ENCODE measurements at places on chromosomes 6 and 20.
A peak's percentile ranks its signal among the peaks of the same experiment; 100 is the strongest.

- DNase-seq, result peak; percentile 94
These were observed 108.4 kb downstream of the RTN4IP1 start for GRCh38 chr6:106520711-106521401.

- DNase-seq, result no peak
These were observed 43.1 kb upstream of the NAA20 start for GRCh38 chr20:19973961-19974629.

- DNase-seq, result no peak
These were observed 6.0 kb downstream of the CTSZ start for GRCh38 chr20:59001068-59001448.

DNA sequence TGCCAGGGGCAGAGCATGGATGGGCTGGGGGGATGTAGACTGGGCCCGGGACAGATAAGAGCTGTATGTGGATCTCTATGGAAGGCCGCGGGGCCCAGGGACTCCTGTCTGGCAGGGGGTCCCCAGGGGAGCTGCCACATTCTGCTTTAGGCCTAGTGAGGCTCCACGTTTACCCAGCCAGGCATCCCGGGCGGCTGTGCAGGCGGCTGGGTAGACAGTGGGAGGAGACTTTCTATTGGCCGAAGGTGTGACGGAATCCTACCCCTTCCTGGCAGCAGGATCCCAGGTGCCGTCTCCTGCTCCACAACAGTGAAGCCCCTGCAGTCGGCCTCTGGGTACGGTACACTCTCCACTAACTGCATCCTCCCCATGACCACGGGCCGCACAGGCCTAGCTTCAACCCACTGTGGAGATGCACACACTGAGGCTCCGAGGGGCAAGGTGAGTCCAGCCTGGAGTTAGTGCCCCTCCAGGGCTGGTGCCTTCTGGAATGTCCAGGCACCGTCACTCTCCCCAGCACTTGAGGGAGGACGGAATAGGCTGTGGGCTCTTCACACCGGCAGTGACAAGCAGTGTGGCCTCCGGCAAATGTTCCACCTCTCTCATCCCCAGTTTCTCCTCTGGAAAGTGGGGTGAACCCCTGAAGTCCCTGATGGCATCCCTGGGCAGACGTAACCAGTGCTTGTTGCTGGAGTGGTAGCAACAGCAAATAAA, 36.8 kb upstream of the ZBP1 start:
- no peak for DNase-seq

DNA sequence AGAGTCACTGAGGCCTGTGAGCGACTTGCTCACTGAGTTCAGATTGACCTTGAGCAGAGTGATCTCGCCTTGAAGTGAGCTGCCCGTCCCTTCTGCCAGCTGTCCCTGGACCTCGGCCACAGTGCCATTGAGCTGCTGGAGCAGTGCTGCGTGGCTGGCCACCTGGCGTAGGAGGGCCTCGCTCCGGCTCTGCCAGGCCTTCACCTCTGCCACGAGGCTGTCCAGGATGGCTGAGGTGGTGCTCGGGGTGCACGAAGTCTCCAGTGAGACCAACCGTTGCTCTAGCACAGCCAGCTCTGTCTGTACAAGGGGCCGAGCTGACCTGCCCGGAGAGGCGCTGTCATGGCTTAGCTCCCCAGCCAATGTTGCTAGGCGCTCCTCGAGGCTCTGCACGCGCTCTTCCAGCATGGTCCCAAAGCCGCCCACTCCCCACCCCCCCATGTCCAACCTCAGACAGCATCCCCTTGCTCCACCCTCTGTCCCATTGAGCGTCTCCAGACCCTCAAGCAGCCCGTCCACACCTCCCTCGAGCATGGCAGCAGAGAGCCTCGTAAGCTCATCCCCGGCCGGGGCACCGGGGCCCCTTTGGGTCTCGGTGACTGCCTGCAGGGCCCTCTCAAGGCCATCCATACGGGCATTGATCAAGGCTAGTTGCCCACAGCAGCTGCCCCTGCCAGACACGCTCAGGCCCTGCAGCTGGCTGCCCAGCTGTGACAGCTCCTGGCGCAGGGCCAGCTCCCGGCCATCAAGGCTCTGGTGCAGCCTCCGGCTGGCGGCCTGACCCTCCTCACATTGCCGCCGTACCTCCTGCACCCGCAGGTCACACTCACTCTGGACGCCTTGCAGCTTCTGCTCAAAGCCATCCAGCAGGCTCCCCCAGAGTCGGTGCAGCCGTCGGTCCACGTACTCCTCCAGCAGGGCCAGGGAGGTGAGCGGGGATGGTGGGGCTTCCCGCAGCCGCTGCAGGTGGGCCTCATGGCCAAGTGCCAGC, 4.6 kb downstream of the EMILIN3 start:
- no peak for DNase-seq

GRCh38 chr6:138596591-138596990, 97.3 kb upstream of the NHSL1 start:
- DNase-seq, result no peak

- DNase-seq, result no peak
These were observed 117.7 kb upstream of the GJE1 start for GRCh38 chr6:142015011-142015410.

DNA sequence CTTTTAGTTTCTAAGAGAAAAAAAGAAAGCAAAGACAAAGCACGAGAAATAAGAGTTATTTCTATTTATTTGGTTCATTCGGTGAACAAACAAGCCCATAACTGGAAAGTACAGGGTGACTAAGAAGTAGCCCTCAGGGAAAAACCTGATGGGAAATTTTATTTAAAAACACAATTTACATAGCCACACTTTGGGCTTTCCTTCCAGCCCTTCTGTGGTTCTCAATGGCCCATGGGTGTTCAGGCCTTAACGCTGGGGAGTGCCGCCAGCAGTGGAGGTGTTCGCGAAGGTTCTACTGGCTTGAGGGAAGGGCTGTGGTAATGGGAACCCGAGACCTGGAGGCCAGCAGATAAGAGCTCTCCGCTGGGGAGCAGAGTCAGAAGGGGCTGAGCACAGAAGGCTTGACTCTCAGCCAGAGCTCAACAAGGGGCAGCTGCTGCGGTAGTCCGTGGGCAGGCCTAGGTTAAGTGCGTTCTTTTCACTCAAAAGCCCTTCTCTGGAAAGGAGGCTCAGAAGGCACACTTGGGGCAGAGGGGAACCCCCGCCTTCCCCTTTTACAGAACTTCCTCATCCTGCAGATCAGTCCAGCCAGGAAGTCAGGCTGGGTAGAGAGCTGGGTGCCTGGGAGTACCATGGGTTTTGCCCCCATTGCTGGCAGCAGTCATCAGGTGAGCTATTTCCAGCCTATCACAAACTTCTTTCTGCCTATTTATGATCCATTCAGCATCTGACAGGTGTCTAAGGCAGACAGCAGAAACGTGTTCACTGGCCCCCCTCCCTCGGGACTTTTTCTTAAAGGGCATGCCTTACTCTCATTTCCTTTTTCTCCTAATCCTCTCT, 8.8 kb upstream of the CD83 start:
- DNase-seq, result peak; percentile 53

DNA sequence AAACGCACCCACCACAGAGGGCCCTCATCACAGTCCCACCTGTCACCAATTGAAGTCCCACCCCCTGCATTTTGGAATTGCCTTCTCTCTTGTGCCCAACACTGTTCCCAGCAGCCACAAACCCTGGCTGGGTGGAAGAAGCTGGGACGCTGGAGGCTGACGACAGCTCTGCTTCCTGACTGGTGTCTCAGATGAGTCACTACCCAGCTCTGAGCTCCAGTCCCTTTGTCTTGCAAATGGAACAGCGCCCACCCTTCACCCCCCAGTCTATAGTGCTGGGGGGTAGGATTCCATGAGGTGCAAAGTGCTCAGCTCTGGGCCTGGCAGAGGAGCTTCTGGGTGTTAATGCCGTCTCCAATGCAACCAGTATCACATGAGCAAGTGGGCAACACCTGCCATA, 85.3 kb downstream of the DLGAP4 start:
- DNase-seq, result no peak

GRCh38 chr6:41779336-41779735, 364 bp downstream of the FRS3 start:
- no peak for DNase-seq

- peak; percentile 85 for DNase-seq
These were observed 100.4 kb upstream of the MLN start for GRCh38 chr6:33904050-33904746.

- DNase-seq, result no peak
These were observed 70.0 kb downstream of the CEBPB start for GRCh38 chr20:50260479-50261221.

GRCh38 chr6:154594496-154595198, 84.2 kb upstream of the CNKSR3 start:
- DNase-seq, result no peak

- no peak for DNase-seq
These were observed 68.4 kb downstream of the ATG5 start for GRCh38 chr6:106257195-106257594.

DNA sequence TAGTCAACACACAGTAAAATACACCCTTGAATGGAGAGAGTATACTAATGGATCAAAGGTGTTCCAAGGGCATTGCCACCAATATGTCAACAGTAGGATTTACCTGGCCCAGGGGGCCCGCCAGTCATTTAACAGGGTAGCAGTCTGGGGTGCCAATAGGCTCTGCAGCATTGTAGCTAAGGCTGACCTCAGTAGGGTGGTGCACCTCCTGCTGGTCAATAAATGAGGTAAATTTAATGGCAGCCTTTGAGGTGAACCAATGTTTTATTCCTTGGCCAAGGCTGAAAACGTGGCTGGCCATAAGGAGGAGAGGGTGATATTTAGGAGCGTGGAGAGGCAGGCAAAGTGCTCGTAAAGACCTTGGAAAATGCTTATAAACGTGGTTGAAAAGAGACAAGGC, 147.2 kb downstream of the RPS12 start:
- DNase-seq, result no peak

DNA sequence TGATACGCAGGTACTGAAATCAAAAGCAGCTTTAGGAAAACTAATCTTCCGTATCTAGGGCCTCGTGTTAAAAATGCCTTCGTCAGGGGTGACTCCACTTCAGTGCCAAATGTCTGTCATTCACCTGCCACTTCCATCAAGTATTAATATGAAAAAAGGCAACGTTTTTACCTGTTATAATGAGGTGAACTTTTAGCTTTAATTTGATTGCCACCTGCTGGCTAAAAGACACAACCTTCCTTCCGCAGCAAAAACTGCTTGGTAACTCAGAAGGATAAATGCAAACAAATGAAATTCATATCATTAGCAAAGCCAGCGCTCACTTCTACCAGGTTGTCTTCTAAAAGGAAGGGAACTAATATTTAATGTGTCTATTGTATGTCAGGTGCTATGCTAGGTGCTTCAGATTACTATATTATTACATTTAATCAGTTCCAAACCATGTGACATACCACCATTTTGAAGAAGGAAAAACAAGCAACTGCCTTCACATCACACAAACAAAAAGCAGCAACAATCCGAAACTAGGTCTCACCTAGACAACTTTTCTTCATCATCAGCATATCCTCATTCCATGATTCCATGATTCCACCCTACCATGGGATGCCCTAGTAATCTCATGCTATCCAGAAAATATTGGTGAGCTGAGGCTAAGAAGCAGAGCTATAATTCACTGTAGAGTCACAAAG, 20.6 kb upstream of the ARHGAP18 start:
- DNase-seq, result peak; percentile 73

GRCh38 chr6:76381612-76382011, 309.1 kb upstream of the IMPG1 start:
- DNase-seq, result no peak

GRCh38 chr6:47310131-47310480, 401 bp upstream of the TNFRSF21 start:
- no peak for DNase-seq

DNA sequence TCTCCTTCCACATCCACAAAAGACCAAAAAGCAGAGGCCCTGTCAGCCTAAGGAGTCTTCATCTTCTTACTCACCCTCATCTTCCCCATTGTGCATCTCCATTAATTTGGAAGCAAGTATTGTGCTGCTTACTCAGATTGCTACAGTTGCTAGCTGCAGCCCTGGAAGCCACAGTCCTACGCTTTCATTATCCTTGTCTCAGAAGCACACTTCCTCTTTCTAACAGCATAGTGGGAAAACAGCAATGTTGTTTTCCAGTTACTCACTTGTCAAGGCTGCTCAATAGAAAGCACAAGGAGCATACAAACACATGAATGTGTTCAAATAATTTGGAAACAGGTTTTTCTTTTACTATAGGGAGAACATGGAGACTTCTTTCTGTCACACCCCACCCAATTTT, 76.6 kb upstream of the RBM24 start:
- no peak for DNase-seq

DNA sequence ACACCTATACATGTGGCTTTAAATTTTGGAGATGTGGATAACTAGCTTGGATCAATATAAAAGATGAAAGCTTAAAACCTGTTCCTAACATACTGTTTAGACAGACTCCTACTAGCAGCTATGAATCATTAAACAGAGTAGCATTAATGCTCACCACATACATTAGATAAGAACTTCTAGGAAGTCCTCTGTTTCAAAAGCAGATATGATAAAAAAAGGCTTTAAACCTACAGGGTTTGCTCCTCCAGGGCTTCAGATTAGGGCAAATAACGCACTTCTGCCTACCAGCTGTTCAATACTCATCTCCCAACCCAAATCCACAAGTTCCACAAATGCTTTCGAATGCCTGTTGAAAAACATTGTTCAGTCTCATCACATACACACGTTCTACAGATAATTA, 1.5 kb downstream of the REPS1 start:
- DNase-seq, result peak; percentile 17

DNA sequence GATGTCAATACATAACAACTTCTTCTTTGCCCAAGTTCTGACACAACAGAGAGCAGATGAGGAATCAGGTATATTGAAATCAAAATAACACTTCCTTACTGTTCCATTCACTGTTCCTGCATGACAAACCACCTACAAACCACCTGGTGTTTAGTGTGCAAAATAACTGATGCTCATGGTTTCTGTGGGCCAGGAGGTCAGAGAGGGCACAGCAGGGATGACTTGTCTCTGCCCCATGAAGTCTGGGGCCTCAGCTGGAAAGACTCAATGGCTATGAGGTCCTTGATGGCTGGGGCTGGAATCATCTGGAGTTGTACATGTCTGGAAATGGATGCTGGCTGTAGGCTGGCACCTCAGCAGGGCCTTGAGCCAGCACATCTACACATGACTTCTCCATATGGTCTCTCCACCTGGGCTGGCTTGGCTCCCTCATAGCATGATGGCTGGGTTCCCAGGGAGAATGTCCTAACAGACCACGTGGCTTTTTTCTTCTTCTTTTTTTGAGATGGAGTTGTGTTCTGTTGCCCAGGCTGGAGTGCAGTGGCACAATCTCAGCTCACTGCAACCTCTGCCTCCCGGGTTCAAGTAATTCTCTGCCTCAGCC, 7.4 kb upstream of the COX4I2 start:
- no peak for DNase-seq

DNA sequence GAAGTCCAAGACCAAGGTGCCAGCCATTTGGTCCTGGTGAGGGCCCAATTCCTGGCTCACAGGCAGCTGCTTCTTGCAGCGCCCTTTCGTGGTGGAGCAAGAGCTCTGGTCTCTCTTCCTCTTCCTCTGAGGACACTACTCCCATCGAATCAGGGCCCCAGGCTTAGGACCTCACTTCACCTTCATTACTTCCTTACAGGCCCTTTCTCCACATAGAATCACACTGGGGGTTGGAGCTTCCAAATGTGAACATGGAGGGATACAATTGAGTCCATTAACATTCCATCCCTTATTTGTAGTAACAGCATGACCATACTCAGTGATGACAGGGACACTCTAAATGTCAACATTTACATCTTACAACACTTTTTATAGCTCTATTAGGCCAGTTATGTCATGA, 2.3 kb downstream of the RAMACL start:
- DNase-seq, result no peak

GRCh38 chr20:56630086-56630493, 984 bp downstream of the TFAP2C start:
- DNase-seq, result no peak

- DNase-seq, result no peak
These were observed 38.6 kb downstream of the VTA1 start for GRCh38 chr6:142185641-142186040.

All from CD4-positive, alpha-beta T cell treated with Interleukin-17A for 1 hour (primary cell).